Esophagus muscularis mucosa (tissue), 4 donors: ENCODE measurements at places on chromosomes 12 and 14. TPM values are rescaled to one million over a fixed set of nuclear protein-coding genes. Genes with fewer than 3 reads are reported as not detected.

KCNC2 gene
- not detected for total RNA-seq

LHX5 gene
- not detected for total RNA-seq

NGB gene
- total RNA-seq, result 4.2 TPM

KRT2 gene
- not detected for total RNA-seq

PRB4 gene
- not detected for total RNA-seq

ARHGDIB gene
- 43.6 TPM for total RNA-seq

CCDC196 gene
- not detected for total RNA-seq

ARG2 gene
- total RNA-seq, result 15.1 TPM

INHBC gene
- total RNA-seq, result not detected

ACVRL1 gene
- 149 TPM for total RNA-seq

RTL1 gene
- not detected for total RNA-seq

SCN8A gene
- total RNA-seq, result 0.42 TPM

GRCh38 chr12:98358144-98358543 is 157.2 kb upstream of the TMPO start:
- H3K4me3 ChIP-seq, result no peak overlapping the region
- no peak overlapping the region for H3K27ac ChIP-seq
- no peaks in the 10 kb centered on the region for H3K27me3 ChIP-seq

GRCh38 chr12:88998421-88998820 is 353.9 kb downstream of the DUSP6 start:
- no peaks in the 10 kb centered on the region for H3K36me3 ChIP-seq
- no peak overlapping the region for H3K4me3 ChIP-seq
- H3K27me3 ChIP-seq, result no peaks in the 10 kb centered on the region
- H3K27ac ChIP-seq, result no peak overlapping the region
- no peaks in the 10 kb centered on the region for H3K4me1 ChIP-seq

- no peak overlapping the region for H3K27ac ChIP-seq
- no peaks in the 10 kb centered on the region for H3K27me3 ChIP-seq
- no peak for DNase-seq
- H3K36me3 ChIP-seq, result no peaks in the 10 kb centered on the region
Observed at GRCh38 chr12:32273063-32273522, 126.3 kb upstream of the FGD4 start.

DNA sequence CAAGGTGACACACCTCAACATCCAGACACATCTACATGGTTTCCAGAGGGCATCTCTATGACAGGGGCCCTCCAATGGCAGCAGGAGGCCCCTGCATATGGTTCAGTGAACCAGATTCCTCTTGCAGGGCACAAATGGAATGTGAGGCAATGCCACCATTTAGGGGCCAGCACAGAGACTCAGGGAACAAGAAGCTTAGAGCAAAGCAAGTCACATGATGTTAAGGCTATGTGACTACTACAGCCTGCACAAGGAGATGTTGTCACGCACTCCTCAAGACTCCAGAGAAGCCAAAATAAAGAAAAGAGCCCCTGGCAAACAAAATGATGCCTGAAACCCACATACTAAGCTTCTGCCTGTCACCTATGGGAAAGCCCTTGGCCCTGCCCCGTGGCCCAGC is 95.2 kb downstream of the RBM19 start:
- no peak overlapping the region for H3K27ac ChIP-seq
- peaks cover 33% of the 10 kb centered on the region for H3K36me3 ChIP-seq
- no peak overlapping the region for H3K4me3 ChIP-seq
- no peak for DNase-seq

DNA sequence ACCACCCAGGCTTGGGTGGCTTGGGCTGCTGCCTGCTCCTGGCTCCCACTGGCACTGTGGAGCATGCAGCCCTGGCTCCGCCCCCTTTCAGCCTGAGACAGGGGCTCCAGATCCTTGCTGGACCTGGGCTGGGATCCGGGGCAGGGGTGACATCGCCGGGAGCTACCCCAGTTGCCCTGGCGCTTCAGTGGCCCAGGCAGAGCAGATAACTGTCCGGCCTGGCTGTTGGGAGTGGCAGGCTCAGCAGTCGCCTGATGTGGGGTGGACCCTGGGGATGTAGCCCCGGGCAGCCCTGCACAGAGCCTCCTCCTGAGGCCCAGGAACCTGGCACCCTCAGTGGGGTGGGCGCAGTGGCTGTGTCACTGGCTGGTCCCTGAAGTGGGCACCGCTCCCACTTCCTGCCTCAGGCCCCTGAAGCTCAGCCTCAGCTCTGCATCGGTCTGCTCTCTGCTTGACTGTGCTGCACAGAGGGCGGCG is 57.9 kb downstream of the FUT8 start:
- H3K27ac ChIP-seq, result no peak overlapping the region
- no peaks in the 10 kb centered on the region for H3K27me3 ChIP-seq
- H3K36me3 ChIP-seq, result no peaks in the 10 kb centered on the region
- no peaks in the 10 kb centered on the region for H3K4me1 ChIP-seq
- DNase-seq, result no peak

- H3K4me1 ChIP-seq, result peaks cover 14% of the 10 kb centered on the region
- no peaks in the 10 kb centered on the region for H3K27me3 ChIP-seq
- H3K36me3 ChIP-seq, result no peaks in the 10 kb centered on the region
- no peak overlapping the region for H3K4me3 ChIP-seq
Observed at GRCh38 chr14:60332869-60333268, 83.8 kb downstream of the PPM1A start.

DNA sequence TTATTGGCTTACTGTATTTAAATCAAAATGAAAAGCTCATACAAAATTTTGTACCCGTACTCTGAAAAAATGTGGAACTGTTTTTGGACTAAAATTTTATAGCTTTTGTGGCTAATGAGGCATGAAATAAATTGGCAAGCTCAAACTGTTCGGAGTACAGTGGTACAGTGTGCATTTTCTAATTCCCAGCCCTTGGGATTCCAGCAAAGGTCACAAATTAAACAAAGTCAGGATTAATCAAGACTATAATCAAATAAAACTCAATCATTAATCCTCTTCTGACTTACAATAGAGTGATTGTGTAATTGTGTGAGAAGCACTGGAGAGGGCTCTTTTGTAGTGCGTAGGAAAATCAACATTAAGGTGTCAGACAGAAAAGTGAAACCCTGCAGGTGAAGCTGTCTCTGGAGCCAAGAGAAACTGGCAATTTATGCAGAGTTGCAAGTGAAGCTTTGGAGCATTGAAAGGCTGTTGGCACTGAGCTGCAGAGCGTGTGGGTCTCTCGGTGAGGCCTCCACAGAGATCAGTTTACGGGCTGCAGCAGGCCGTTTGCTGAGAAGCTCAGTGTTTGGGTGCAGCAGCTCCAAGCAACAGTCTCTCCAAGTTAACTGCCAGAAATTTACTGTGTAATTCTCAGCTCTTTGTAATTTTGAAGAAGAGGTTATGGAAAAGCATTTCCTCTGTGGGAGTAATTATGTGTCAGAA is 275.9 kb downstream of the FBXL14 start:
- no peaks in the 10 kb centered on the region for H3K27me3 ChIP-seq
- H3K27ac ChIP-seq, result peak overlapping the region; percentile 57
- no peak for DNase-seq
- H3K4me3 ChIP-seq, result no peak overlapping the region
- H3K36me3 ChIP-seq, result peaks cover 11% of the 10 kb centered on the region

DNA sequence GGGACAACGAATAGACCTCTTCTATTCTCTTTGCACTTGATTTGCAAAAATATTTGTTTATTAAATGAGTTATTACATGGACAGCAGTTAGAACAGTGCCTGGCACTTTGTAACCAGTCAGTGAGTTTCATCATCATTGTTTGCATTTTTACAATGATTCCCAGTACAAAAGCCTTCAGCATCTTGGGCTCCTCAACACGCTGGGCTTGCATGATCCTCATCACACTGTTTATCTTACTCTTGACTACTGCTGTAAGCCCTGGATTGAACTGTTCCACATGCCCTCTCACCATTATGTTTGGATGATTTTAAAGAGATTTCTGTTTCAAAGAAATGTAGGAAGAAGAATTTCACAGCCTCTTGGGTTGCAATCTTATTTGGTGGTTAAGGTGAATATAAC is 204.3 kb downstream of the PELI2 start:
- H3K27ac ChIP-seq, result no peak overlapping the region
- no peaks in the 10 kb centered on the region for H3K4me1 ChIP-seq
- no peak overlapping the region for H3K4me3 ChIP-seq

- peaks cover 45% of the 10 kb centered on the region for H3K4me1 ChIP-seq
- peak overlapping the region; percentile 85 for H3K27ac ChIP-seq
- H3K4me3 ChIP-seq, result peak overlapping the region; percentile 78
- DNase-seq, result no peak
Observed at GRCh38 chr14:105420101-105420973, 710 bp downstream of the MTA1 start.

DNA sequence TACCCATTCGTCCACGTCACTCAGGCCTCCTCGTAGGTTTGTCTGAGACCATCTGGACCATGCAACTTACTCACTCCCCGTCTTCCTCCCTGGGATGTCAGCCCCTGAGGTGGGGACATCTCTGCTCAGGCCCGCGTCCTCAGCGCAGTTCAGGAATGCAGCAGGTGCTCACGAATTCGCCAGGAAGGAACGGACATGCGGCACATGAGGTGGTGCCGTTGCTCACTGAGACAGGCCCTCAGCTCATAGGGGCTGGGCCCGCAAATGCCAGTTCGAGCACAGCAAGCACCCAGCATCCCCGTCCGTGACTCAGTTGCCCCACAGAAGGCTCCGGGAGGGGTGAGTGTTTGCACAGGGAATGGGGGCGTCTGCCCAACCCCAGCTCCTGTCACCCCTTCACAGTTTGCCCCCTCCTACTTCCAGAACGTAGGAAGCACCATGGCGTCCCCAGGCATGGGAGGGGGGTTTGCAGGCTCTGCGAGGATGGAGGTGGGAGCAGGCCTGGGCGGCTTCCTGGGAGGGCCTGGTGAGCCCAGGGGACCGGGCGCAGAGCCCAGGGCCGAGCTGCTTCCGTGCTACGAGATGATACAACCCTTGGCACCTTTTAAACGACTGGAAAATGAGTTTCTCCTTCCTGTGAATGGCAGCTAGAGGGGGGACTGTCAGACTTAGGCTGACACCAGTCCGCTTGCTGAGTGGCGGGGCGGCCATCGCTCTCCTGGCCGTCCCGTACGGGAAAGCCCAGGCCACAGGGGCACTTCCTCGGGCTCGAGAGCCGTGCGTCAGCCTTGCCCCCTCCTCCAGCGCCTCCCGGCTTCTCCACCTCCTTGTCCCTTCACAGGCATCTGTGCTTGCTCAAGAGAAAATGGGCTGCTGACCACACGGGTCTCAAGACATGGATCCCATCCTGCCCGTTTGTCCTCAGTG is 6.9 kb downstream of the GALNT9 start:
- no peak overlapping the region for H3K4me3 ChIP-seq
- peaks cover 27% of the 10 kb centered on the region for H3K4me1 ChIP-seq
- H3K27me3 ChIP-seq, result peaks cover 75% of the 10 kb centered on the region
- no peak overlapping the region for H3K27ac ChIP-seq
- no peak for DNase-seq

- H3K4me3 ChIP-seq, result no peak overlapping the region
- H3K27ac ChIP-seq, result no peak overlapping the region
- H3K27me3 ChIP-seq, result no peaks in the 10 kb centered on the region
- no peak for DNase-seq
Observed at GRCh38 chr12:26396402-26396801, 201.0 kb downstream of the SSPN start.

GRCh38 chr14:65320661-65321308 is 91.7 kb upstream of the FUT8 start:
- no peaks in the 10 kb centered on the region for H3K36me3 ChIP-seq
- H3K4me3 ChIP-seq, result no peak overlapping the region
- no peak for DNase-seq
- no peak overlapping the region for H3K27ac ChIP-seq
- no peaks in the 10 kb centered on the region for H3K27me3 ChIP-seq

- H3K4me1 ChIP-seq, result peaks cover 18% of the 10 kb centered on the region
- no peaks in the 10 kb centered on the region for H3K27me3 ChIP-seq
- H3K36me3 ChIP-seq, result peaks cover 99% of the 10 kb centered on the region
- no peak overlapping the region for H3K4me3 ChIP-seq
Observed at GRCh38 chr12:112191840-112192321, 66.5 kb downstream of the TRAFD1 start.

GRCh38 chr12:28027947-28028724 is 55.6 kb upstream of the PTHLH start:
- no peaks in the 10 kb centered on the region for H3K36me3 ChIP-seq
- DNase-seq, result no peak
- H3K4me1 ChIP-seq, result no peaks in the 10 kb centered on the region
- no peaks in the 10 kb centered on the region for H3K27me3 ChIP-seq
- no peak overlapping the region for H3K4me3 ChIP-seq

DNA sequence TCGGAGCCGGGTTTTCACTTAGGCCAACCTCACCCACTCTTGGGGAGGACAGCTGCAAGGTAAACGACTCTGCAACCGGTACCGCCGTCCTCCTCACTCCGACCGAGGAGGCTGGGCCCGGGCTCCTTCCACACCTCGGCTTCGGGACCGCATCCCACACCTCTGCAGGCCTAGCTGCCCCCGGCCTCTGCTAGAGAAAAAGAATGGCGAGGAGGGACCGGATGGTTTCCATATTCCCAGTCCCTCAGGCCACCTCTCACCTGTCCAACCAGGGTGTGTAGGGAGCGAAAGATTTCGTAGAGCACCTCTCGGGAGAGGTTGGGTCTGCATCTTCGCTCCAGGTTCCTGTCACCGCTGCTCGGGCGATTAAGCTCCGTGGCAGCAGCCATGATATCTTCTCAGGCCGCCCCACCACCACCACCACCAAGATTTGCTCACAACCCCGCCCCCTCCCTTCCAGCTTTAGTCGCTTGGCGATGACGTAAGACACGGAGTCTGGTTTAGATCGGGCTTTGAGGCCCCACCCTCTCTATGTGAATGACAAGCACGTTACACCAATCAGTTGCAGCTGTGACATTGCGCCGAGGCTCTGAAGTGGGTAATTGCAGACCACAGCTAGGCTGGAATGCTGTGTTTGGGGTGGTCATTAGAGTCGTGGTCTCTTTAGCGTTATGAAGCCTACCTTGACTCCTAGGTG is at the start of gene MBIP:
MBIP (minus strand) TSS at position 438 of the 697 bp plus-strand sequence; CDS start at position 389, 49 bp downstream.
- peak; percentile 99 for DNase-seq
- H3K36me3 ChIP-seq, result no peaks in the 10 kb centered on the region
- H3K4me3 ChIP-seq, result peak within 1 kb of the TSS; percentile 81
- no peaks in the 10 kb centered on the region for H3K27me3 ChIP-seq
- H3K4me1 ChIP-seq, result peaks cover 11% of the 10 kb centered on the region

GRCh38 chr14:52352061-52352491 is 38.0 kb downstream of the PTGER2 start:
- no peaks in the 10 kb centered on the region for H3K27me3 ChIP-seq
- no peak for DNase-seq
- no peak overlapping the region for H3K4me3 ChIP-seq
- no peaks in the 10 kb centered on the region for H3K36me3 ChIP-seq
- peak overlapping the region; percentile 72 for H3K27ac ChIP-seq
